ENCODE measurements at places on chromosomes 5 and 9.

GRCh38 chr5:43110606-43111170 lies 10.0 kb upstream of the ZNF131 start:
- DNase-seq = no peak

DNA sequence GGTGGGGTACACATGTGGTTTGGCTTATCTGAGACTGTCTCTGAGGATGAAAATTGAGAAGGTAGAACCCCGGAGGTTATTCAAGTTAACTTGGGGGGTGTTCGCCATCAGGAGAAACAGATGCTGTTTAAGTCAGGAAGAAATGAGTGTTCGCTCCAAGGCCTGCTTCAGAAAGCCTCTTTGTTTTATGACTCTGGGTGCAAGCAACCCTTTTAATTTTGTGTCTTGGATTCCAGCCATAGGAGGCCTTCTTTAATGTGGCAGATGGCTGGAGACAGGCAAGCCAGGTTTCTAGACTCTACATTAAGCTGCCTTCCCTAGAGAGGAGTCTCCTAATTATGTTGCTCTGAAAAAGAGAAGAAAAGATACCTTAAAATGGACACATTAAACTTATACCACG lies 4.2 kb upstream of the SMAD5 start:
- peak; percentile 60 for DNase-seq

DNA sequence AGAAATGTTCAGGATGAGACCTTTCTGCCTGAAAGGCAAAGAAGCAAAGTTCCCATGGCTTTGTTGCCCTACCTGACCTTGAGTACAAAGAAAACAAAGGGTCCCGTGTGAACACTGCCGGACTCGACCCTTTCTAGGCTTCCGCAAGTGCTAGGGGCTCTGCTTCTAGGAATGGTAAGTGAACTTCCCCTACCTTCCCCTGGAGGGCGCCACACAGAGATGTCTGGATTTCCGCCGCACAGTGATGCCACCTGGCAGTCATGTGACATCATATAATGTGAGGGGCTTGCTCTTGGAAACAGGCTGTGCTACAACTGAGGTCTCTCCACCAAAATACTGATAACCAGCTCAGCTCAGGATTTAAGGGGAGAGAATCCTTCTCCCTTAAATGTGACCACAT lies 56.6 kb downstream of the HSD17B3 start:
- no peak for DNase-seq

GRCh38 chr5:79416499-79416898 lies 97.4 kb downstream of the HOMER1 start:
- DNase-seq = peak; percentile 32

GRCh38 chr9:14260101-14260500 lies 53.8 kb downstream of the NFIB start:
- DNase-seq = no peak

DNA sequence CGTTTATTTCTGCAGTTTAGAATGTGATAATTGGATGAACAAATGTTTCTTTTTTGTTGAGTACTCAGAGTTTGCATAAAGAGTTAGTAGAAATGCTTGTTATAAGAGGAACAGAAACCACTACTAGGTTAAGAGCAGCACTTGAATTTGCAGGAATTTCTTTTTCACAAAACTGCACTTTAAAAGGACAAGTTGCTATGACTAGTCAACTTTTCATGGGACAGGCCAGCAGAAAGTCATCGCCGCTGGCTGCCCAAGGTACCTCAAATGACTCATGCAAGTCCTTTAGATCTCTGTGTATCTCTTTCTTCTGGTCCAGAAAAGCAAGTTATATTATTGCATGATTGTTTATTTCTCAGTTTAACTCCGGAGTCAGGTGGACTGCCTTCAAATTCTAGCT lies 97.3 kb upstream of the HMHB1 start:
- DNase-seq = no peak

DNA sequence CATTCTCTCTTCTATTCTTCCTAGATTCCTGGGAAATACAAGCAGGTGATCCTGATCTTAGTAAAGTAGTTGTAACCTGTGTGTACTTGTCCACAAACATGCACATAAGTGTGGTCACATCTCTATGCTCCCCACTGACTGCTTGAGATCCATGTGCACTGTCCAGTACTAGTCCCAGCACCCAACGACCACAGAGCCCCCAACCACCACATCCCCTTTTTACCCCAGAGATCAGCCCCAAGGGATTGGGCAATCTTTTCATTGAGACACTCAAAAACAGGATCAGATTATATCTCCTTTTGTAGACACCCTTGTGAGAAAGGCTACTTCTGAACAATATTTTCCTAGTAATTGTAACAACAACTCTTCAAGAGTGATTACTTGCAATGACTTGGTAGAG lies 240.6 kb downstream of the ACTL7B start:
- DNase-seq = no peak

DNA sequence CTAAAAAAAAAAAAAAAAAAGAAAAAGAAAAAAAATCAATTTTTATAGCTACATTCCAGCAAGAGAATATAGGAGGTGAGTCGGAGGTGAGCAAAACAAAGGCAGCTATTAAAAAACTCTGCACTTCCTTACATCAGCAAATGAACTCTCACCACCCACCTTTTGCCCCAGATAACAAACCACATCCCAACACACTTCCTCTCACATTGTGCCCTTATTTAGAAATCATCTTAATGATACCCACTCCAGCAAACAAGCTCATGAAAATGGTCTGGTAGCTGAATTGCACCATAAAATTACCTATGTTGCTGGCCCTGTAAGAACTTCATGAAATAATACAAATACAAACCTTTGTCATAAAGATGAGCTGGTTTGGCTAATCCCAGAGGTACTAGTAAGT lies 82.9 kb downstream of the CEMIP2 start:
- DNase-seq = no peak

GRCh38 chr9:89317282-89317681 lies 1.0 kb upstream of the SECISBP2 start:
- no peak for DNase-seq

DNA sequence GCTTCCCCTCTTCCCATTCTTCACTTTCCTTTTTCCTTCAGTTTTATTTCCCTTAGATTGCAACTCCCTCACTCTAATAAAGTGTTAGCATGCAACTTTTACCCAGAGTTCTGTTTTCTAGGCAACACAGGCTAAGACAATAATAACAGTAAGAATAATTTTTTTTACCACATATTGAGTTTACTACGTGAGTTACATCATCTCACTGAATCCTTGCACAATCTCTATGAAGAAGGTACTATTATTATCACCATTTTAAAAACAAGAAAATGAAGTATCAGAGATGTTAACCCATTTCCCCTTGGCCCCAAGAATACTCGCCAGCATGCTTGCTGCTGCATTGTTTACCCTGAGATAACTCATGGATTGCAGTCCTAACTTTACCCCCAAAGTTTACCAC lies 53.7 kb upstream of the SMIM32 start:
- no peak for DNase-seq

GRCh38 chr9:128389395-128390149 lies 18.4 kb downstream of the URM1 start:
- DNase-seq = no peak

- no peak for DNase-seq
Observed at GRCh38 chr9:1604942-1605560, 410.1 kb upstream of the SMARCA2 start.

GRCh38 chr5:39414426-39414825 lies 10.4 kb downstream of the DAB2 start:
- no peak for DNase-seq

DNA sequence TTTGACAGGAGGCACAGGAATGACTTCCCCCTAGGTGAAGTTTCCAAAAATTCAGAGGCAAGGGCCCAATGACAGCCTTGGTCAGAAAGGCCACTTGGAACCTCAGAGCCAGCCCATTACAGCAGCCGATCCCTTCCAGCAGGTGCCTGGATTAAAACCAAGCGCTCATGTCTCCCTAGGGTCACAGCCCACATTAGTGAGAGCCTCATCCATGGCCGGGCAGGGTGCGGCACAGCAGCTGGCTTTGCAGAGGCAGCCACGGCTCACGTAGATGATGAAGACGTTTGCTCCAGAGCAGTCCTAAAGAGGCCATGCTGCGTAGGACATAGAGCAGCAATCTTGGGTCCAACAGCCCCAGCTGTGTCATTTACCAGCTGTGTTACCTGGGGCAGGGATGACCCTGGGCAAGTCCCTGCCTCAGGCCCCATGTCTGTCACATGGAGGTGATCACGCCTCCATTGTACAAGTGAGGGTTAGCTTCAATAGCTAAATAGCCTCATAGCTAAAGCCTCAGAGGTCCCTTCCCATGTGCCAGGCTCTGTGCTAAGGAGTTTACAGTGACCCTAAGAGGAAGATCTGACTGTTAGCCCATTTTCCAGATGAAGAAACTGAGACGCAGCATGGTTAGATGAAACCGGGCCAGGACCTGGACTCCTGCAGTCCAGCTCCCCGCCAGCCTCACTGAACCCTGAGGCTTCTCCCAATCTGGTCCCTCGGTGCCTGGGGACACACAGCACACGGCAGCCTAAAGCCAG lies 39.2 kb downstream of the NEK6 start:
- no peak for DNase-seq

GRCh38 chr5:83199126-83199525 lies 121.8 kb downstream of the XRCC4 start:
- DNase-seq = no peak

DNA sequence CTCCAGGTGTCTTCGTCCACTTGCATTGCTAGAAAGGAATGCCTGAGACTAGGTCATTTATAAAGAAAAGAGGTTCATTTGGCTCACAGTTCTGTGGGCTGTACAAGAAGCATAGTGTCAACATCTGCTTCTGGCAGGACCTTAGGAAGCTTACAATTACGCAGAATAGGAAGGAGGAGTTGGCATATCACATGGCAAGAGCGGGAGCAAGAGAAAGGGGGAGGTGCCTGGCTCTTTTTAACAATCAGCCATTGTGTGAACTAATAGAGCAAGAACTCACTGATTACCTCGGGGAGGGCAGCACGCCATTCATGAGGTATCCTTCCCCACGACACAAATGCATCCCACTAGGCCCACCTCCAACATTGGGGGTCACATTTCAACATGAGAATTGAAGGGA lies 134.4 kb upstream of the EFNA5 start:
- no peak for DNase-seq

GRCh38 chr9:126788634-126789349 lies 16.0 kb upstream of the ZBTB43 start:
- no peak for DNase-seq

DNA sequence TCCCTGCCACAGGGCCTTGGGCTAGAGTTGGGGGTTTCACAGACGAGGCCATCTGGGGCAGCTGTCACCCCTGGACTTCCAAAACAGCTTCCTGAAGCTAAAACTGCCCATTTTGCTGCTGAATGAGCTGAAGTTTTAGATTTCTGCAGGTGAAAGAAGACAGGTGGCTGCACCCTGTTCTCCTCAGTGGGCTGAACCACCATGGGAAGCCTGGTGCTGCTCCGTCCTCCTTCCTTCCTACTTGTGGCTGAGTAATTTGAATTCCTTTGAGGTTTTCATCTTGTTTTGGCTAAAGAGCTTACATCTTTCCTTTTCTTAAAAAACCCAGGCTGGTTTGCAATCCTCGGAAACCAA lies 5.3 kb downstream of the NKD2 start:
- no peak for DNase-seq

GRCh38 chr5:174317256-174317894 lies 271.9 kb downstream of the NSG2 start:
- peak; percentile 54 for DNase-seq

DNA sequence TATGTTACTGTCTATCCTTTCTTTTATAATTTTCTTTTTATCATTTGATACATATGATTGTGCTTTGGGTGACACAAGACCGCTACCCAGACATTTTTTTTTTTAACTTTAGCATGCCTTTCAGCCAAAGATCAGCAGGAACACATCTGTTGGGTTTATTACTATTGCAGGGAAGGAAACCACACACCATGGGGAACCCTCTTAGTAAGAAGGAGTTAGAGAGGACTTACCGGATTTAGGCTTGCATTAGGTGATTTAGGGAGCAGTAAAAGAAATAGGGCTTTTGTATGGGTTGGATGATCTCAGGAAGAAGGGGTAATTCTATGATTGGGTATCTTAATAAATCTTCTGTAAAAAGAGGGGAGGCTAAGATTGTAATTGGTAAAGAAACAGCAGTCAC lies 138.2 kb downstream of the SNX18 start:
- no peak for DNase-seq

DNA sequence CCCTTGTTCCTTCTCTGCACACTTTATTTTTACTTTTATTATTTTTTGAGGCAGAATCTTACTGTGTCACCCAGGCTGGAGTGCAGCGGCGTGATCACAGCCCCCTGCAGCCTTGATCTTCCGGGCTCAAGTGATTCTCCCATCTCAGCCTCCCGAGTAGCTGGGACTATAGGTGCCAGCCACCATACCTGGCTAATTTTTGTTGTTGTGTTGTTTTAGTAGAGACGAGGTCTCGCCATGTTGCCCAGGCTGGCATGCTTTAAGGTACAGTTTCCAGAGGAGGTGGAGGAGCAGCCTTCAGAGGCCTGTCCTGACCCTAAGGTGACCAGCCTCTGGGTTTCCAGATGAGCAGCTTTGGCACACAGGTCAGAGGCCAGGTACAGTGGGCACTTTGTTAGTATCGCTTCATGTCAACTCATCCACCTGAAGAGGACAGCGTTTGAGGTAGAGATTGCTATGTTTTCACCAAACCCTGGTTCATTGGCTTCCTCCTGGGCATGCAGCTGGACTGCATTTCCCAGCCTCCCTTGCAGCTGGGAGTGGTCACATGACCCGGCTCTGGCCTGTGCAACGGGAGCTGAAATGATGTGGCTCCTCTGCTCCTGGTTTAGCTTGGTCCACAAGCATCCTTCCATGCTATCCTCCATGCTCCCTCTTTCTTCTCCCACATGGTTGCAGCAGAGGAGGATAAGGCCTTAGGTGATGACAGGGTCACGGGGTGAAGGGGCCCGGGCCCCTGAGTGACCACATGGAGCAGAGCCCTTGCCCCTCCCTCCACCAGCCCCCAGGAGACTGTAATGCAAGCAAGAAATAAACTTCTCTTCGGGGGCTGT lies 139.3 kb upstream of the IER5L start:
- DNase-seq = no peak

DNA sequence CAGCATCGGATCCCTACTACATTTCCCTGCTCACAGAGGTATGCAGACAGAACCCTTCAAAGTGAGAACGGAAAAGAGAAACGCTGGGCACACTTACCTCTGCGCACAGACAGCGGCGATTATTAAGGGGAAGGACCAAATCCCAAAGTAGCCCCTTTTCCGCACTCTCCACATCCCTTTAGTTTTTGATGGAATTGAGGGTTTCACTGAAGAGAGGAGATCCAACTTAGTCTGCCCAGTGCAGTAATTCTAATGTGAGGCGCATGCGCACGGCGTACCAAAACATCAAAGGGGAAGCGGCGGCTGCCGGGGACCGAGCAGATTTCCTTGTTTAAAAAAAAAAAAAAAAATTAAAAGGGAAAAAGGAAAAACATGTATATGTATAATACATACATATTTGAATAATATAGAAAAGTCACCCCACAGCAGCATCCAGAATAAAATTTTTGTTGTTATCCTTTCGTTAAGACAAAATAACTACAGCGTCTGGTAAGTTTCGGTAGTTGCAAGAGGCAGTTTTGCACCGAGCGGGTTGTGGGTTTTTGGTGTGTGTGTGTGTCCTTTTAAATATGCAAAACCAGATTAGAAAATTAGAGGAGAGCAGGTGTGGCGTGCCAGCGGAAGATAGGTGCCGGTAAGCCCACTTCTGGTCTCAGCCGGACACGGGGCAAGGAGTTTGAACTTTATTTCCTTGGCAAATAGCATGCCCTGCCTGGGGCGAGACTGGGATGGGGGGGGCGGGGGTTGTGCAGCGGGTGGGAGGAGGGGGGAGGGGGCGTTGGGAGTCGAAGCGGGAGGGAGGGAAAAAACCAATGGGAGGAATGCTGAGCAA lies at the start of gene GABRB2:
GABRB2 (minus strand) TSS at position 256 of the 832 bp plus-strand sequence; CDS start at position 174, 82 bp downstream.
- peak; percentile 70 for DNase-seq

GRCh38 chr5:95863383-95863757 lies 40.8 kb upstream of the GLRX start:
- DNase-seq = no peak
